ENCODE measurements at places on chromosomes 11 and 22.

- no peak for DNase-seq
Measured at GRCh38 chr11:289398-289711, 429 bp downstream of the PGGHG start.

DNA sequence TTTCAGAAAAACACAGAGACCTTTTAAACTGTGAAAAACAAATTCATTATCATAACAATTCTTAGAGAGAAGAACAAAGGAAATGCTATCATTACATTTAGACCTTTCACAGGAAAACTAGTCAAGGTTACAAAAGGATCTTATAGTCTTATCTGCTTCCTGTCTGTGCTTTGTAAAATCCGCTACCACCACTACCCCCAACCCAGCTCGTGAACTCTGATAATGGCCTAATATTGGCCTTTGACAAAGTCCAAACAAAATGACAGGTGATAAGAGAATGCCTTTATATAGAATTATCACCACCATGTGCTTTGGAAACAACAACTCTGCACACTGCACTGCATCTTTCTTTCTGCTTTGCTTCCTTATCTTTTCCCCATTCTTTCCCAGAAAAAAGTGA is 272.5 kb downstream of the SBF2 start:
- DNase-seq: no peak

- DNase-seq: peak; percentile 46
Measured at GRCh38 chr22:22450343-22450839, 58.2 kb downstream of the ZNF280B start.

- DNase-seq: peak; percentile 88
Measured at GRCh38 chr11:66579017-66579606, 10.7 kb upstream of the CTSF start.

GRCh38 chr11:113162592-113162962 is 151.8 kb upstream of the TTC12 start:
- peak; percentile 59 for DNase-seq

DNA sequence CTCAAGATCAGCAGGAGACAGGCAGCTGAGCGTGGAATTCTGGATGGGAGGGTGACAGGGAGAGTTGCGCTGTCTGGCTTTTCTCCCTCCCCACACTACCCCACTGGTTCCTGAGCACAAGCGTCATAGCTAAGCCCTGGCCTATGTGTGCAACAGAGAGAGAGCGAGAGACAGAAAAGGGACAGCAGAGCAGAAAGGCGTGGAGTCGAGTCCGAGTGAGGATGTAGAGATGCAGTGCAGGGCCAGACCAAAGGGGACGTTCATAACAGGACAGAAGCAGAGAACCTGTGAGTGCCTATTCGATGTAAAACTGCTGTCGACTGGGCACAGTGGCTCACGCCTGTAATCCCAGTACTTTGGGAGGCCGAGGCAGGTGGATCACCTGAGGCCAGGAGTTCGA is 94.0 kb upstream of the TMEM45B start:
- DNase-seq: no peak
